Gastroesophageal sphincter (tissue), 4 donors: ENCODE measurements at places on chromosomes 12 and 14. TPM values are rescaled to one million over a fixed set of nuclear protein-coding genes. Genes with fewer than 3 reads are reported as not detected.

Gene ADGRD1
- total RNA-seq = 19.1 TPM

- no peak for ATAC-seq
Measured at GRCh38 chr12:113860059-113860820, 105.9 kb downstream of the RBM19 start.

Gene TAS2R31
- not detected for total RNA-seq

Gene BCAT1
- 39.3 TPM for total RNA-seq

DNA sequence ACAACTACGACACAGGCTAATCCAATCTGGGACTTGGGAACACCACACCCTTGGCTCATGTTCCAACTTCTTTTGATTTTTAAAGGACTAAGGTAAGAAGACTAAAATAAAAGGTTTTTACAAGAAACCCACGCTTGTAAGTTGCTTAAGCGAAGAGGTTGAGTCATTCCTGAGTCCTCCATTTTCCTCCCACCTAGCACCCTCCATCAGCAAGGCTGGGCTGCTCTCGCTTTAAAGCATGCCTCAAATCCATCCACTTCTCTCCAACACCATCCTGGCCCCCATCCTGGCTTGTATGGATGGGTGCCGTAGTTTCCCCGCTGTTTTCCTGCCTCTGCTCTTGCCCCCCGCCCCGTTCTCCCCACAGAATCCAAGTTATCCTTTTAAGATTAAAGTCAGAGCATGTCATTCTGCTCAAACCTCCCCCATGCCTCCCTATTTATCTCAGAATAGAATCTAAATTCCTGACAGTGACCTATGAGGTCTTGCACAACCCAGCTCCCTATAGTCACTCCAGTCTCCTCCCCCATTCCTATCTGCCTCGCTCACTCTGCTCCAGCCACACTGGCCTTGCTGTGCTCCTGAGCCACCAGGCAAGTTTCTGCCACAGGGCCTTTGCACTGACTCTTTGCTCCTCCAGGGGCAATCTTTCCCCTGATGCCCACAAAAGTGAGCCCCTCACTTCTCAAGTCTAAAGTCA, 34.5 kb downstream of the SCARB1 start:
- ATAC-seq = no peak

DNA sequence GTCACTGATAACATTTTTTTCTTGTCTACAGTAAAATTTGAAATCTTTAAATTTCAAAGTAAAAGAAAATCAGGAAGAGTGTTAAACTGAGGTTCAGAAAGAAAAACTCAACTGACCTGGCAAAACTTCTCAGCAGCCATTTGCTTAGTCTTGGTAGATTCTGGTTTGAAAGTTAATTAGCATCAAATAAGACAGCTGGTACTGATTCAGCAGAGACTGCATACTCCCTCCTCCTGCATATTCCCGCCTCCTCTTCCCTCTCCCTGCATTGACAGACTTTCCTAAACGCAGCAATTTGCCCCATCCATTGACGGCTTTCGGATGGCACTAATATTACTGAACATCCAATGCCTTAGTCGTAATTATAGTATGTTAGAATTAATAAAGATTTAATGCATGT, 520.8 kb downstream of the FLRT2 start:
- no peak for ATAC-seq

DNA sequence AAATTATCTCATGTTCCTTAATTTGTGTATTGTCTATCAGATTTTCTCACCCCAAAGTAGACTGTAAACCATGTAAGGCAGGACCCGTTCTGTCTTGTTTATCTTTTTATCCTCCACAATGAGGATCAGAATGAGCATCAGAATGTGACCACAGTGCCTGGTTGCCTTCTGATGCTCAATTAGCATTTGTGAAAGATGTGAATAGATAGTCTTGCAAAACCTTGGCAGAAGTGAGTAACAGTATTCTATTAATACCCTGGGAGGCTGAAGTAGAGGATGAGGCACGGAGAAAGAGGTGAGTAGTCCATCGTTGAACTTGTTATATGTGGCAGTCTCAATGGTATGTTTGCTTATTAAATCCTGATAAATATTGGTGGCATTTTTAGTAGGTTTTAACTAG, 781.4 kb downstream of the NRXN3 start:
- ATAC-seq = no peak

GRCh38 chr14:23941669-23942068, 11.9 kb upstream of the DHRS4 start:
- ATAC-seq = no peak

GRCh38 chr14:53090853-53091252, 62.3 kb downstream of the DDHD1 start:
- no peak for ATAC-seq

DNA sequence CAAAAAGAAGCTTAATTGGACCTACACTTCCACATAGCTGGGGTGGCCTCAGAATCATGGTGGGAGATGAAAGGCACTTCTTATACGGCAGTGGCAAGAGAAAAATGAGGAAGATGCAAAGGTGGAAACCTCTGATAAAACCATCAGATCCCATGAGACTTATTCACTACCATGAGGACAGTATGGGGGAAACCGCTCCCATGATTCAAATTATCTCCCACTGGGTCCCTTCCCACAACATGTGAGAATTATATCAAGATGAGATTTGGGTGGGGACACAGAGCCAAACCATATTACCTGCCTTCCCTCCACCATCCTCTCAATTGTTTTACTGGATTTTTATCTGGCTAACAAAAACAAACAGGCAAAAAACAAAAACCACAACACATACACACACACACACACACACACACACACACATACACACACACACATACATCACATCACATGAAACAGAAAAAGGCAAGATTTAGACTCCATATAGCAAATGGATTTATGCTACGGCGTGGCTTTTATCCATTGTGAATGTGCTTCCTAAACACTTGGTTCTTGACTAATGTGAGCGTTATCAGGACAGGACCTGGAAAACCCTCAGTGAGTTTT, 66.7 kb downstream of the ZFP36L1 start:
- no peak for ATAC-seq

- ATAC-seq = no peak
Measured at GRCh38 chr12:27521981-27522380, 2.0 kb upstream of the PPFIBP1 start.

DNA sequence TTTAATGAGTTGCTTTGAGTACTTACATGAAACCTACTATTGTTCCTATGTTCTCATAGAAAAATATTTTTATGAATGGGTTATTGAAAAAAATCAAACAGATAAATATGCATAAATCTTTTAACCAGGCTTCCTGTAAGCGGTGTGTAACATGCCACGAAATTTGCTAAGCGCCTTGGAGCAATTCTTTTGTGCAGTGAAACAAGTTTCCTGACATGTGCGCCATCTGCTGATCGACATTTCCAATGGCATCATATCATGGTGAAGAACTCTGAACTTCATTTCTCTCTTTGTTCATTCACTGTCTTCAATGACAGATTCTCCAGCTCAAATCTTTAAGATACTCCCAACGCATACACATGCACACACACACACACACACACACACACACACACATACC, 145.6 kb upstream of the NAV3 start:
- no peak for ATAC-seq

DNA sequence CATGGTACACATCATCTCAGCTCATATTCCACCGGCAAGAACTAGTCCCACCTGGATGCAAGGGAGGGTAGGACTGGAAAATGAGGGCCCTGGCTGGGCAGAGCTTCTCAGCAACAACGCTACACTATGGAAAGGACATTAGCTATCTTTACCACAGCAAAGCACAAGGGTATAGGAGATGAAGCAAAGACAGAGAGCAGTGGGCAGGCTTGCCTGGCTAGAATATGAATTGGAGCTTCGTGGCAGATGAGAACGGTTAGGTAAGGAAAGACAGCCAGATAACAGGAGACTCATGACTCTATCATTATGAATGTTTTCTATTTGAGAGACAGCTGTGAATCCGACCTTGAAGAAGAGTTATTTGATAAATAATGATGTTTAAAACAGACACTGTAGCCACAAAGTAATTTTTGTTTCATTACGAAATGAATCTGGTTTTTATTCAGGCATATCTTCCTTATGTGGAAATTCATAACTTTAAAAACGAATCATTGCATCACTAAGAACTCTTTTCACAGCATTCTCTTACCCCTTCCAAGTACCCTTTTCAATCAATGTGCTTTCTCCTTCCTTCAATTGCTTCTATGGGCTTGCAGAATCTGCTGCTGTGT, 59.1 kb upstream of the PCED1B start:
- no peak for ATAC-seq

- no peak for ATAC-seq
Measured at GRCh38 chr12:30877105-30877875, 49.3 kb upstream of the TSPAN11 start.

- no peak for ATAC-seq
Measured at GRCh38 chr14:57464008-57464730, 29.5 kb downstream of the CCDC198 start.

Gene ACRBP
- 2.4 TPM for total RNA-seq

- no peak for ATAC-seq
Measured at GRCh38 chr14:20641591-20641990, at the start of gene OR6S1. OR6S1 (minus strand) TSS chr14:20641691; CDS start chr14:20641691, 0 bp downstream.

DNA sequence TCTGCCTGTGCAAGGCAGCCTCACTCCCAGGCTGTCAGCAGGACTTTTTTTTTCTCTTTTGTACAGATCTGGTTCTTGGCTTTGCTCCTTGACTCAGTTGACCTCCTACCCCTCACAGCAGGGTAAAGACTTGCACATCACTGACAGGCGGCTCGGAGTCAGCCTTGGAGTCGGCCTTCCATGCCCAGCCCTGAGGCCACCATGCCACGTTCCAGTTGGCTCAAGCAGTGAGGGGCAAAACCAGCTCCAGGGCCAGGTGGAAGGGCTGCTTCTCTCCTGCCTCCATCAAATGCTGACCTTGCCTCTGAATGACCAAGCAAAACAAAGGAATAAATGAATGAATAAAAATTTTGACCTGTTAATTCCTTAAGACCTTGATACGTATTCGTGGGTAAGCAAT, 27.6 kb downstream of the JAG2 start:
- ATAC-seq = no peak

Gene ERO1A
- total RNA-seq = 48.4 TPM

Gene OR11H6
- not detected for total RNA-seq

- ATAC-seq = no peak
Measured at GRCh38 chr12:13099066-13099843, 4.2 kb downstream of the GSG1 start.

Gene SCFD1
- total RNA-seq = 42.0 TPM

DNA sequence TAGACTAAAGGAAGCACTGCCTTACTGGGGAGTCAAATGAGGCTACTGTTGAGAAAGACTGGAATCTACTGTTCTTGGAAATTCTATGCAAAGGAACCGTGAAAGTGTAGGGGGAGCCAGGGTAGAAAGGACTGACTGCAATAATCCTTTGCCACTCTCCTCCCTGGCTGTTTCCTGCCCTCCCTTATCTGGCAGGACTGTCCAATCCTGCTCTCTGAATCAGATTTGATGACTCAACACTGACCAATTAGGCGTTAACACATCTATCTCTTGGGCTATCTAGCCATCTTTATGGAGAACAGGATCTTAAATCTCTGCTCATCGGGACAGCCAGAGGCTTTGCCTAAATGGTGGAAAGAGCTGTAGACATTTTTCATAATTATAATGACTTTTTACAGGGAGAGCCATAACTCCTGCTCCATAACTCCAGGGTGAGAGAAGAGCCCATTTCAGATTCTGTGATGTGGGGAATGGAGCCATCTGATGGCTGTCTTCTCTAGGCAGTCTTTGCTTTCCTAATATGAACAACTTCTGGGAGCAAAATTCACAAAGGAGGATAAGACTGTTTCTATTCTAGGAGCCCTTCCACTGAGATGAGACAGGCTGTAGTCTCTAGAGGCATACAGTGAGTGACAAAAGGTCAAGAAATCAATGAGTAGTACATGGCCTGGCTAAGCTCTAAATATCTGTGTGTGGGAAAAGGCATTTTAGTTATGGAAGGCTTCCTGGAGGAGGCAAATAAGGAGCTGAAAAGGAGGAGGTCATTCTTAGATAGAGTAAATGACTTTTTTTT, 68.9 kb upstream of the CISTR start:
- no peak for ATAC-seq

DNA sequence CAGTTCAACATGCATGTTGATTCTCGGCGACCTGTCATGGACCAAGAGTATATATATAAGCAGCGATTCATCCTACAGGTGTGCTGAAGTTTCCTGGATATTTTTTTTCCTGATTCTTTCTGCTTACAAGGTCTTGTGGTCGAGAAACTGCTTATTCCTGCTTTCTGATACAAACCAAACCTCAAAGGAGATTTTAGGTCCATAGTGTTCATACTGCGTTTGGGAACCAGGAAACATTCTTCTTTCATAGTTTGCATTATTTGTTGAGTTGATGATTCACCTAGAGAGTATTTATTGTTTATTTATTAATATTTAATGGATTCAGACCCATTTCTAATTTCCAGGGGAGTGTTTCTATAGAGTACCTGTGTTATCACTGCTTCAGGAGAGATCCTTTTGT, 70.7 kb upstream of the ASPG start:
- ATAC-seq = no peak

Gene TPH2
- not detected for total RNA-seq

Gene AREL1
- total RNA-seq = 18.8 TPM

GRCh38 chr14:81206115-81206514, 14.6 kb downstream of the GTF2A1 start:
- no peak for ATAC-seq

- no peak for ATAC-seq
Measured at GRCh38 chr14:38225946-38226345, 18.2 kb downstream of the SSTR1 start.

Gene VWF
- 261 TPM for total RNA-seq

- ATAC-seq = no peak
Measured at GRCh38 chr14:75018694-75019093, 16.0 kb downstream of the EIF2B2 start.

GRCh38 chr14:93723001-93723400, 65.3 kb downstream of the PRIMA1 start:
- no peak for ATAC-seq

DNA sequence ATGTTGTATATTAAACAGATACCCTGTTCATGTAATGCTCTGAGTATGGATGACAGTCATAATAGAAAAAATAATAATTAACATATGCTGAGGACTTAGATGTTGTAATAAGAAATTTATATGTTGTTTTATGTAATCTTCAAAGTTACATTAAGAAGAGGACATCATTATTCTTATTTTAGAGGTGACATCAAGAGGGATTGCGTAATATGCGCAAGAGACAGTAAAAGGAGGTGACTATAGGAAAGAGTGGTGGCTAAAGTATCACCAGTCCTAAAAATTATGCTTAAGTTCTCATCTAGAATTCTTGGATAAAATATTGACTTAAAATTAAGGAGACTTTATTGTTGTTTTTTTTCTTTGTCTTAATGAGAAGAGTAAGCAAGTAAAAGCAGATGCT, 323.9 kb downstream of the KCNC2 start:
- no peak for ATAC-seq

Gene ERP27
- total RNA-seq = 0.54 TPM

DNA sequence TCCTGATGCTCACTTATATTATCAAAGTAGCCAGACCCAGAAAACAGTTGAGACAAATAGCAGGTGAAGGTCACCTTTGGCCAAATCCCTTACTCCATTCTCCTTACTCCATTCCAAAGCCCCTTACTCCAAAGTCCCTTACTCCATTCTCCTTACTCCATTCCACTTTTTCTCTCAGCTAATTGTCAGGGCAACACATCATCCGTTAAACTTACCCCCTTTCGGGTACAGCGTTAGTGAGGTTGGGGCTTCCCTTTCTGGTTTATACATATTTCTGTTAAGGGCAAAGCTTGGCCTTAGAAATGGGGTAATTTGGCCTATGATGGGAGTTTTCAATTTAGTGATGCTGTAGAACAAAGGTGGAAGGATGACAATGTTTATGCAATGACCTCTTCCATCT, 111.8 kb upstream of the CCND2 start:
- no peak for ATAC-seq

Gene FAM186B
- total RNA-seq = 0.31 TPM

Gene COCH
- 5.4 TPM for total RNA-seq

- ATAC-seq = no peak
Measured at GRCh38 chr12:116535241-116535640, 23.9 kb upstream of the MAP1LC3B2 start.

GRCh38 chr12:124165695-124166094, 129.2 kb upstream of the RFLNA start:
- ATAC-seq = no peak
